ENCODE measurements at places on chromosomes 16 and 17.
A peak's percentile ranks its signal among the peaks of the same experiment; 100 is the strongest.

GRCh38 chr17:7060165-7060891 lies 16.4 kb upstream of the SLC16A11 start:
- DNase-seq, result no peak

GRCh38 chr17:12122075-12122474 lies 101.4 kb downstream of the MAP2K4 start:
- DNase-seq, result no peak

GRCh38 chr17:65185668-65186382 lies 48.7 kb downstream of the RGS9 start:
- no peak for DNase-seq

DNA sequence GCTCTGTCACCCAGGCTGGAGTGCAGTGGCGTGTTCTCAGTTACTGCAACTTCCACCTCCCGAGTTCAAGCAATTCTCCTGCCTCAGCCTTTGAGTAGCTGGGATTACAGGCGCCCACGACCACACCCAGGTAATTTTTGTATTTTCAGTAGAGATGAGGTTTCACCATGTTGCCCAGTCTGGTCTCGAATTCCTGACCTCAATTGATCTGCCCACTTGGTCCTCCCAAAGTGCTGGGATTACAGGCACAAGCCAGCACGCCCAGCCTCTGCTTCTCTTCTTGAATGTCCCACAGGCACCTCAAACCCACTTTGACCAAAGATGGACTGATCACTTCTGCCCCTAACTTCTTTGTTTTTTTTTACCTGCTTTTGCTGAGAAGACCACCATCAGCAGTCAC lies 4.6 kb upstream of the ARL5C start:
- DNase-seq, result no peak

DNA sequence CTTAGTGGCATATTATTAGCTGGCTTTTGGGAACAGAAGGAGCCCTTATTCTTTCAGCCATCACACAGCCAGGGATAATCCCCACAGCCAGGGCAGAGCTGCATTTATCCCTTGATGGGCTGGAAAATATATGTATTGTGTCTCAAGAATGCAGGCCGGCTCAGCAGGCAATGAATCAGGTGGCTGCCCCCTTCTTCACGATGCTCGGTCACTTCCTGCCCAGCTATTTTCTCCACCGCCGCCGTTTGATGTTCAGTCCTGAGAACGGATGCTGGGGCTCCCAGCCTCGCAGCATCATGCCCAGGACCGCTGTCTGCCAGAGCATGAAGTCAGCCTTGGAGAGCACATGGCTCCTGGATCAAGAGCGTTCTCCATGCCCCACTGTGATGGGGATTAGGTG lies 4.3 kb upstream of the MYH3 start:
- DNase-seq, result no peak

GRCh38 chr17:57776366-57776765 lies 31.3 kb upstream of the CCDC182 start:
- DNase-seq, result no peak

- DNase-seq, result no peak
These were observed 590 bp downstream of the ITGAX start for GRCh38 chr16:31355431-31356100.

GRCh38 chr17:21191698-21192097 lies 22.3 kb downstream of the TMEM11 start:
- no peak for DNase-seq

GRCh38 chr16:84410361-84411138 lies 42.2 kb downstream of the ATP2C2 start:
- DNase-seq, result no peak

- DNase-seq, result no peak
These were observed 6.6 kb downstream of the CAPN15 start for GRCh38 chr16:534135-534534.

- no peak for DNase-seq
These were observed 32.5 kb downstream of the DGKE start for GRCh38 chr17:56866496-56866895.

DNA sequence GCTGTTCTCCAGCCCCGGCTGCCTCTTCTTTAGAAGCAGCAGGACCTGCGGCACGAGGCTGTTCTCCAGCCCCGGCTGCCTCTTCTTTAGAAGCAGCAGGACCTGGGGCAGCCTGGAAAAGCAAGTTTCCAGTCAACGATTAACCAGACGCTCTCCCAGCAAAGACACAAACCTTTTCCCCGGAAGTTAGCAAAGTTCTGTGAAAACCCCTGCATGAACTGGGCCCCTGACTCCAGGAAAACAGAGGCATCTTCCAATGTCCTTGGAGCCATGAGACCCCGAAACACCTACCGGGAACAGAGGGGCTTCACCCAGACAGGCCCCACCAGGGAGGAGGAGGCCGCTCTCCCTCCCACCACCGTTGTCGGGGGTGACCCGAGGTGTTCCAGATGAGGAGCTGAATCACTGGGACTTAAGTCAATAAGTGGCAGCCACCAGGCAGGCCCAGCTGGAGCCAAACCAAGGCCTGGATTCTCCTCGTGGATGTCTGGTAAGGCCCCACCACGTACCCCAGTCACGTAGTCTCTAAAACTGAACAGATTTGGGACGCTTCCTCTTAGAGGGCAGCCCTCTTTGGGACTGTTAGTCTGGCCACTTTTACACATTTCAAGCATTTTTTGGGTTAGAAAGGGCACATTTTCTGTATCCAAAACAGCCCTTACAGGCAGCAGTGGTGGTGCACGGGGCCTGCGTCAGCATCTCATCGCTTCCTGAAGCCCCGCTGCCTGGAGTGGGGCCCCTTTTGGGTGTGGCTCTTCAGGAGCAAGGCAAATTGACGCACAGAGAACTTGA lies at the start of gene RPH3AL:
TSS of gene RPH3AL (minus strand) at position 387 of the 792 bp plus-strand sequence. CDS start 25,264 bp downstream, outside the sequence.
- DNase-seq, result no peak

GRCh38 chr17:59830846-59831486 lies 61.8 kb downstream of the TUBD1 start:
- no peak for DNase-seq

GRCh38 chr16:89248196-89248982 lies 30.9 kb downstream of the ZNF778 start:
- no peak for DNase-seq

- DNase-seq, result no peak
These were observed 18.5 kb upstream of the SPDYE4 start for GRCh38 chr17:8776881-8777280.

- DNase-seq, result no peak
These were observed 1.4 kb upstream of the AMZ2 start for GRCh38 chr17:68246271-68247028.

- DNase-seq, result no peak
These were observed 437.1 kb upstream of the PMFBP1 start for GRCh38 chr16:72609066-72609465.

DNA sequence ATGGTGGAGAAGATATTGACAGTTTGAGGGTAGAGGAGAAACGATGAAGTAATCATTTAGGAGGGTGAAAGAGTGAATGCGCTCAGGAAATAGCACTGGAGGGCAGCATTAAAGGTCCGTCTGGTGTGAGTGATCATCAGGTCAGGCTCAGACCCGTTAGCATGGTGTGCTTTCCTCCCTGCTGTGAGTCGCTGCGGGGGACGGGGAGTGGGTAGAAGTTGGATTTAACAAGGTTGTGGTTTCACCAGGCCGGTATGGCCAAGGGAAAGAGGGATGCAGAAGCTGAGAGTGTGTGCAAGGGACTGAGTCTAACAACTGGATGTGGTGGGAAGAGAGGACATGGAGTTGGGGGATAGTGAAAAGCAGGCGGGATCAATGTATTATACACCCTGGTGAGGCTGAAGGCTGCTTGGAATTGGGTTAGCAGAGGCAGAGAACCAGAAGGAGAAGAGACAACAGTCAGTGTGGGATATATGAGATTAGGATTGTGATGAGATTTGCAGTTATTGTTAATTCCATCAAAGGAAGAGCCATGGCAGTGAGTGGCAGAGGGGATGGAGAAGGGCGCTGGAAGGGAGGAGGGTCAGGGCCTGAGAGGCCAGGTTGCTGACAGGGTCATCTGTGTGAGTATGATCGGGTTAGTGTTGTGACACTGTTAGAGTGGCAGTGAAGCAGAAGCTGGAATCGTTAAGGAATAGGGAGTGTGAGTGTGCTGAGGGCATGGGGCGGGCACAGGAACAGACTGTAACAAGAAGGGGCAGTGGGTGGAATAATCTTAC lies 59.0 kb upstream of the TBX2 start:
- no peak for DNase-seq

- no peak for DNase-seq
These were observed 242.3 kb upstream of the ZFHX3 start for GRCh38 chr16:73290258-73290657.

GRCh38 chr17:82370471-82371332 lies 863 bp upstream of the UTS2R start:
- DNase-seq, result peak; percentile 24

- DNase-seq, result no peak
These were observed 14.5 kb downstream of the ZFHX3 start for GRCh38 chr16:73033271-73033998.

GRCh38 chr17:9557161-9557755 lies 18.4 kb downstream of the STX8 start:
- DNase-seq, result no peak

DNA sequence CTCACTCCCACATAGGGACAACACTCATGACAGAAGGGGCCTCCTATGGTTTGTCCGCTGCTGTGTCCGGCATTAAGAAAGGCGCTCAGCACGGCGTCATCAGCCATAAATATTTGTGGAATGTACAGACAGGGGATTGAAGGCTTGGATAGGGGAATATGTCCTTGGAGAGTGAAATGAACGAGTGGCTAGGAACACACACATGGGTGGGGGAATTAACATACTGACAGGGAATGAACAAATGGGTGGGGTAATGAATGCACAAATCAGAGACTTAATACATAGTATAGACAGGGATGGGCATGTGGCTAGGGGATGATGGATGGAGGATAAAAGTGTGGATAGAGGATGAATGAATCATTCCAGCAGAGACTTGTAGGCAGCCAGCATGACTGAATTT lies 154.0 kb upstream of the HSBP1 start:
- DNase-seq, result no peak

- DNase-seq, result no peak
These were observed 1.2 kb downstream of the CCDC137 start for GRCh38 chr17:81667754-81668153.

GRCh38 chr17:56157845-56158244 lies 4.6 kb downstream of the ANKFN1 start:
- DNase-seq, result no peak

GRCh38 chr17:80426671-80427326 lies 11.8 kb downstream of the ENDOV start:
- peak; percentile 88 for DNase-seq

GRCh38 chr16:88363239-88363891 lies 19.4 kb upstream of the ZNF469 start:
- DNase-seq, result no peak

GRCh38 chr16:56401482-56401881 lies 23.9 kb downstream of the AMFR start:
- DNase-seq, result no peak

- DNase-seq, result peak; percentile 6
These were observed 1.0 kb downstream of the SDK2 start for GRCh38 chr17:73643001-73643851.

DNA sequence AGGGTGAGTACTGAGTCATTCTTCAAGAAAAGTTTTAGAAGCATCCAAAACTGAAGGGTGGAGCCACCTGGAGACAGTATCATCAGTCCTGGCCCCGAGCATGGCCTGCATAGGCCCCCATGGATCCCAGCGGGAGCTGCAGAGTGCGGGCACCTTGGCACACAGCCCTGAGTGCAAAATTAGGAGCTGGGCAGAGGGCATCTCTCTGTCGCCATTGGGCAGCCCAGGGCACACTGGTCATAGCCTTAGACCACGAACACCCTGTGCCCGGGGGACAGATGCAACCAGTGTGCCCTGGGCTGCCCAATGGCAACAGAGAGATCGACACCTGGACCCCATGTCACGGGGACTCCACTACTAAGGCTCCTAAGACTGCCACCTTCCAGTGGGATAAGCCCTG lies 14.6 kb downstream of the MAPT start:
- no peak for DNase-seq

DNA sequence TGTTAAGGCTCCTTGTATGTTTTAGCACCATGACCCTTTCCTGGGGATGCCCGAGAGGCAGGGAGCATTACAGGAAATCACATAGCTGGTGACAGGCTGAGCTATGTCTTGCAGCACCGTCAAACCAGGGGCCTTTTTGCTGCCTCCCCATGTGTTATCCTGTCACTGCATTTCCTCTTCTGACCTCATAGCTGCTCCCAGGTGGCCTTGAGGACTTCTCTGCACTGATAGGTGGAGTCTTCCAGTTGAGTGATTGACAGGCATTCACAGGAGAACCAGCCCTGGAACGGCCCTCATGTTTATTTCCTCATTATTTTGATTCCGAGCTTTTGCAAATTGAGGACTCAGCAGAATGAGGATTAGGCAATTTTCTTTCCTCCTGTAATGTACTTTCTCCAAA lies 349.6 kb downstream of the HAPSTR1 start:
- no peak for DNase-seq

DNA sequence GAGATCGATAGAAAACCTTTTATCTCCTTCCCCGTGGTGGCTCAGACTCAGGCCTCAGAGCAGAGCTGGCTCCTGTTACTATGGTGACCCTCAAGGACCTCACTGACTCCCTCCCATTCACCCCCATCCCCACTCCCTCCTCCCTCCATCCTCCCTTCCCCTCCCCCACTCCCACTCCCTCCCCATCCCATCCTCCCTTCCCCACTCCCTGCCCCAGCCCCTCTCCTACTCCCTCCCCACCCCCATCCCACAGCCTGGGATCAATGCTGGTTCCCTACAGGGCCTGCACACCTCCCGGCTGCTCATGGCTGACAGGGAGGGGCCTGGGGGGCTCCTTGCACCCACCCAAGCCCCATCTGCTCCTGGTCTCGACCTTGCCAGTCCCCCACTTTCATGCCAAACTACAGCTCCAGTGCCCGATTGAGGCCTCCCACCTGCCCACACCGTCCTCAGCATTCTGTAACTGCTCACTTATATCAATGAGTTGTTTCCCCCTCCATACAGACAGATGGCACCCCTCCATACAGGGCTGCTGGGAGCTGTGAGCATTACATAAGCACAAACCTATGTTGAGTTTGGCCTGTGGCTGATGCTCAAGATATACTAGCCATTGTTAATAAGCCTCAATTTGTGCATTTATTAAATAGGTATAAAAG lies 11.6 kb upstream of the RAI1 start:
- DNase-seq, result no peak

GRCh38 chr17:58641887-58642311 lies 49.9 kb downstream of the TEX14 start:
- no peak for DNase-seq

DNA sequence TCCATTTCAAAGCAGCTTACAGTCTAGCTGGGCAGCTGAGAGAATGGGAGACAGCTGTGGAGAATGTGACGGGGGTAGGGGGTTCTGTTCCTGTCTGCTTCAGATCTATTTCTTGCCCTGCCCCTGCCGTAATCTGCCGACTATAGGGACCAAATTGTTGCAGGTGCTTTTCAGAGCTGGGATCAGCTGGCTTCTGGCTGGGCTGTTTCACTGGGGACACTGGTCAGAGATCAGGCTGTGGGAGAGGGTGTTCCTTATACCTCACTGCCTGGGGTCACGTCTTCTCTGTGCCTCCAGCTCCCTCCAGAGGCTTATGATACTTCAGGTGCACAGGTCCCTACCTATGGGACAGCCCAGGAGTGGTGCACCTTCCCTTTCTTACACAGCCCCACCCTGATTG lies 514.9 kb upstream of the GOT2 start:
- no peak for DNase-seq

Measured in stimulated activated CD4-positive, alpha-beta T cell treated with anti-CD3 and anti-CD28 coated beads, Interleukin-15, amount 100 ng/mL, for 1 hour (primary cell).